ENCODE measurements at places on chromosomes 2 and 18.
A peak's percentile ranks its signal among the peaks of the same experiment; 100 is the strongest.

DNA sequence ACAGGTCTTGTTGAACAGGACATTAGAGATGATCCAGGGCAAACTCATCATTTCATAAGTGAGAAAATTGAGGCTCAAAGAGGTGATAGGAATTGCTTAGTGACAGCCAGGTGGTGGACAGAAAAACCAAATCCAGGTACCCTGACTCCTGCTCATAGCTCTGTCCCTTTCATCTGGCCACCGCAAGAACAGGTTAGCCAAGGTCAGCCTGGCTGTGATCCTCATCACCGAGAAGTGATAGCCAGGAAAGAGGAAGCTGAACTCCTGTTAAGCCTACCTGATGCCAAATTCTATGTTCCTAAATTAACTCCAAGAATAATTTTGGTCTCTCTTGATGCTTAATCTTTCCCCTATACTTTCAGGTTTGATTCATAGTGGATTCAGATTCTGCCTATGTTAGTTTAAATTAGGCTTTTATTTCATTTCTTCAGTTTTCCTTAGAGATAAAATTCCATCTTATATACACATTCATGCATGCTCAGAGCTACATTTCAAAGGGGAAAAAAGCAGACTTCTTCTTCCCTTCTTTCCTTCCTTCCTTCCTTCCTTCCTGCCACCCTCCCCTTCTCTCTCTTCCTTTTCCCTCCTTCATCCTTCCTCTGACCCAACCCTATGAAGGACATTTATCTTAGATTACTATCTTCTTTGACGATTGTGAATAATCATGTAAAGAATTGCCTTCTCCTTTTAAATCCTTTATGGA lies 17.3 kb upstream of the CRIM1 start:
- no peak for DNase-seq

DNA sequence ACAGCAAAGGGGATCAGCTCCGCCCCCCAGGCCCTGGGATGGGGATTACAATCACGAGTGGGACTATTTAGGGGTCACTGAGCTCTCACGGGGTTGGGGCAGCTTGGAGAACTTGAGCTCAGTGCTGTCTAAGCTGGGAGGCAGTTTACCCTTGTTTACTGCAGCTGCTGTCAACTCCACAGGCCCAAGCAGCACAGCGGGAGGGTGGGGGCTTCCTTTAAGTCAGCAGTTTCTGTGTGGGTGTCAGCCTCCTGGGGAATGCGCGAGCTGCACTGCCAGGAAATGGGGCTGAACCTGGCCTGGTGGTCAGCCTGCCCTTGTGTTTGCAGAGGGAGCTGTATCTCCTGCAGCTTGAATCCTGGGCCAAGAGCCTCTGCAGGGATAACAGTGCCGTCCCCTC lies 29.8 kb downstream of the TOGARAM2 start:
- peak; percentile 38 for DNase-seq

GRCh38 chr18:34929336-34929780 lies 111.9 kb upstream of the MAPRE2 start:
- no peak for DNase-seq

GRCh38 chr18:22267225-22267624 lies 97.8 kb downstream of the GATA6 start:
- no peak for DNase-seq

DNA sequence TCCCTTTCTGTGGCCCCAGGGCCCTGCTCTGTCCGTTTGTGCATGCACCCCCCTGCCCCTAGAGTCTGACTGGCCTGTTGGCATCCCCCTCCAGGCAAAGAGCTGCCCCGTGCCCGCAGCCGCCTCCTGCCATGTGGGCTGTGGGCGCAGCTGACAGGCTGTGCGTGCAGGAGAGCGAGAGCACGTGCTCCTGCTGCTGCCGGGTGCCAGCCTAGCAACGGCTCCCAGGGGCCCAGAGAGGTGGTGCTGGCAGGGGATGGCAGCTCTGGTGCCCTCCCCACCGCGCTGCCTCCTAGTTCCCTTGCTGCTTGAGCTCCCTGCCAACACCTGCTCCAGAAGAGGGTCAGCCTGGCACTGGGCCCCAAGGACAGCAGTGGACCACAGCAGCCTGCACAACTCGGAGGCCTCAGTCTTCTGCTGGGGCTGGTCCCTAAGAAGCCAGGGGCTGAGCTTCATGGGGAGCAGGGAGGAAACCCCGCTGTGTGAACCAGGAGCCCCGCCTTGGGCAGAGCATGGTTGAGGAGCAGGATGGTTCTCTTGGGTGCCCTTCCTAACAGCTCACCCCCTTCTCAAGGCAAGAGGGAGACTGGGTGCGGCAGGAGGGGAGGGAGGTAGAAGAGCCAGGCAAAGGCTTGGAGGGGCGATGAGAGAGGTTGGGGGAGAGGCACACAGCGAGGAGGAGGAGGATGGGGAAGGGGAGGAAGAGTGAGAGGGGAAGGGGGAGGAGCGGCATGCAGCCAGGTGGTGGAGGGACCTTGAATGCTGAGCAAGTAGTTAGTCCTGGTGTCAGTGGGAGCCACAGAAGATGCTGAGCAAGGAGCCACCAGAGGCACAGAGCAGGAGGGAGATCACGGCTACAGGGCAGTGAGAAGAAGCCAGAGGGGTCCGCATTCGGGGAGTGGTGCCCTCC lies 23.8 kb upstream of the PTMA start:
- DNase-seq = no peak

GRCh38 chr2:84102274-84102673 lies 356.8 kb downstream of the SUCLG1 start:
- no peak for DNase-seq

GRCh38 chr2:3160751-3161330 lies 216.8 kb downstream of the EIPR1 start:
- no peak for DNase-seq

- no peak for DNase-seq
Observed at GRCh38 chr2:55807900-55808299, 114.3 kb upstream of the PNPT1 start.

GRCh38 chr18:6119761-6120160 lies 224.4 kb upstream of the TMEM200C start:
- no peak for DNase-seq

DNA sequence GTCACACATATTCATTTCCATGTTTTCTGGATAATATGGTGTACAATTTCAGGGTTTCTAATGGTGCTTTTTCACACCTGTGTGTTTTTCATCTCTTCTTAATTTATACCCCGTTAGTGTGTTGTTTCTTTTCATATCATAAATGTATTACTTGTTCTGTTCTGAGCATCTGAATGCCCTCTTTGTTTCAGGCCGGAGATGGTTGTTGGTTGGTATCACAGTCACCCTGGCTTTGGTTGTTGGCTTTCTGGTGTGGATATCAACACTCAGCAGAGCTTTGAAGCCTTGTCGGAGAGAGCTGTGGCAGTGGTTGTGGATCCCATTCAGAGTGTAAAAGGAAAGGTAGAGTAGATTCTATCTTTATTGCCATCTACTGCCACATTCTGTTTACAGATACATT lies 45.1 kb upstream of the TBR1 start:
- no peak for DNase-seq

- DNase-seq = no peak
Observed at GRCh38 chr2:171146633-171147032, 14.1 kb downstream of the TLK1 start.

- no peak for DNase-seq
Observed at GRCh38 chr2:99810225-99810624, 320.4 kb upstream of the REV1 start.

- DNase-seq = no peak
Observed at GRCh38 chr18:22348521-22349316, 69.0 kb downstream of the CTAGE1 start.

GRCh38 chr2:28976584-28976983 lies 4.5 kb upstream of the TOGARAM2 start:
- no peak for DNase-seq

GRCh38 chr18:66222174-66222573 lies 381.7 kb downstream of the CDH19 start:
- DNase-seq = no peak

DNA sequence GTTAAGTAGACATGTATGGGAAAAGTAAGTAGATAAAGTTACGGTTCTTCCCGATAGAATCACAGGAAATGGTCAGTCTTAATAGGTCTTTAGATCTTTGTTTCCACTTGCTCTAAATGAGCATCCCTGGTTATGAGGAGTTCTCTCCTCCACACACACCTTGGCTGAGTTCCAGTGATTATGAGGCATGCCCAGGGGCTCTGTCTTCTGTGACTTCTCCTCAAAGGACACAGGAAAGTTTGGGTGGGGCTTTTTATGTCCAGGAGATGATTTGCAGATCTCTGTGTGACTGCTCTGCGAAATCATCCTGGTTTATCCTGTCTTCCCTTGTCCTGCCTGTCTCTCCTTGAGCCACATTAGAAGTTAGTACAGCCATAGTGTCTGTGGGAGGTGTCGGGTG lies 83.9 kb upstream of the EML6 start:
- DNase-seq = no peak

DNA sequence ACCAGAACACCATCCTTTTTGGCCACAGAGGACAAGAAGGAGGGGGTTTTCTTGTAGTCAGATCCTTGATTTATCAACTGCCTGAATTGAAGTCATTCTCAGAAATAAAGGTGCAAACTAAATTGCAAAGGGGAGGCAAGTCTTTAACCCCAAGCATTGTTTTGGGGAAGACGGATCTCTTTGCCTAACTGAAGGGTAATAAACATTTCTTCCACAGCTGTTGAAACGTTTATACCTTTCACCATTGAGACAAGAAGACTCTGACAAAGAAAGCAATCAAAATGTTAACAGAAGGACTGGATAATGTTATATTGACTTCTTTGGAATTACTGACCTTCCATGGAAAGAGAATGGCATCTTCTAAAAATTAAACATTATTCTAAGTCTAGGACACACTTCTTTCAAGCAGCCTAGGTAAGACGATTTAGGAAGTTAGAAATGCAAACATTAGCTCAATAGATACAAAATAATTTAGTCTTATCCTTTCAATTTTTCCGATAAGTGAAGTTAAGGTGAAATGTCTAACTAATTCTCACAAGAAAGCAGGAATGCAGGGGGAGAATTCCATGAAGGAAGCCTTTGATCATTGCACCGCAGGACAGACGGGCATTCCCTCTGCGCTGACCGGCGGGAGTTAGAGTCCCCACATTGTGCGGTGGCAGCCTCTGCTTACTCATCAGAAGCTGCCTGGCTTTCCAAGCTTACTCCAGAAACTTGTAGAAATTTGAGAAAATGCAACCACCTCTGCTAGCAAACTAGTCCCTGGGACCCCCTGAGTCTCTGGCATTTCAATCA lies 69.4 kb upstream of the COPS8 start:
- DNase-seq = no peak

DNA sequence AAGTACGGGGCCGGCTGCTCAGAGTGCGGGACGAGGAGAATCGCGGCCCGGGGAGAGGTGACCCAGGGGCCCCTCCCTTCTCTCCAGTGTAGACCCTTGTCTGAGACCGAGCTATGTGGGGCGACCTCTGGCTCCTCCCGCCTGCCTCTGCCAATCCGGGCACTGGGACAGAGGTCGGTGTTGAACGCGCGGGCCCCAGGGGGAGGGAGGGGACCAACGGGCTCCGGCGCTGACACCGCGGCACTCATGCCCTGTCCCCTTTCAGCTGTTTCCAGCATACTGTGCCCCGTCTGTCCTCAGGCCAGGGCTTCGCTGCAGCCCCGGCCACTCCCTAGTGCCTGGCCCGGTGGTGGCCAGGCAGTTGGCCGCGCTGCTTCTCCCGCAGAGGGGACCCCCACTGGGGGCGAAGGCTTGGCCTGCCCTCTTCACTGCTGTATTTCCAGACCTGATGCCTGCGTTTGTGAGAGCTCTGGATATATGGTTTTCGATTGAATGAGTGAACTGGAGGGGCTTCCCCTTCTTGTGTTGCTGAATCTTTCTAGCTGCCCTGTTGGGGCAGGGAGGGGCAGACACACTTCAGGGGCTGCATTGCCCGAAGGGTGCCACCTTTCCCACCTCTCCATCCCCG lies 809 bp downstream of the DBI start:
- peak; percentile 15 for DNase-seq

- DNase-seq = no peak
Observed at GRCh38 chr2:95573866-95574265, 17.9 kb upstream of the TRIM43 start.

DNA sequence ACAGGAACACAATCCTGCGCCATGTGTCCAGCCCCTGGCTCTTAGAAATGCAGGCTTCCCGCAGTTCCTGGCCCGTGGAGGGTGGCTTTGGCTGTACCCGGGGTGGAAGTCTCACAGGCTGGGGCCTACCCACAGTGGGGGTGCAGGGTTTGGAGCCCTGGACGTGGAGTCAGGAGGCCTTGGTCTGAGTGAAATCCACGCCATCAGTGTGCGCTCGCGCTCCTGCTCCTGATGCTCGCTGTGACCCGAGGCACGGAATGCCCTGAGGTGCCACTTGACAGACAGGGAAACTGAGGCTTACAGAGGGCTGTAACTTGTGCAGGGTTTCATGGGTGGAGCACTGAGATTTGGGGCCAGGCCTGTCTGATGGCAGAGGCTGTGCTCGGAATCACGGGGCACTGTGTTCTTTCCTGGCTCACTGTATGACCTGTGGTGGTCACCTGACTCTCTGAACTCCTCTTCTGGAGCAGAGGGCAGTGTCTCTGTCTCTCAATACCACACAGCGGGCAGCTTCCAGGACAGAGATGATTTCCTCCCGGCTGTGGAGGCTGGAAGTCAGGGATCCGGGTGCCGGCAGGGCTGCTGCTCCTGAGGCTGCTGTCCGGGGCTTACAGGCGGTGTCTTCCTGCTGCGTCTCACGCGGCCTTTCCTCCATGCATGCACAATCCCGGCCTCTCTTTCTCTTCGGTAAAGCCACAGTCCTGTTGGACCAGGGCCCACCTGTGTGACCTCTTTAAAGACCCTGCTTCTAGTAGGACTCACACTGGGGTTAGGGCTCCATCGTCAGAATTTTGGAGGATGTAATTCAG lies 25.9 kb upstream of the ALLC start:
- DNase-seq = no peak

- DNase-seq = no peak
Observed at GRCh38 chr2:218576854-218577253, 8.2 kb downstream of the CNOT9 start.

DNA sequence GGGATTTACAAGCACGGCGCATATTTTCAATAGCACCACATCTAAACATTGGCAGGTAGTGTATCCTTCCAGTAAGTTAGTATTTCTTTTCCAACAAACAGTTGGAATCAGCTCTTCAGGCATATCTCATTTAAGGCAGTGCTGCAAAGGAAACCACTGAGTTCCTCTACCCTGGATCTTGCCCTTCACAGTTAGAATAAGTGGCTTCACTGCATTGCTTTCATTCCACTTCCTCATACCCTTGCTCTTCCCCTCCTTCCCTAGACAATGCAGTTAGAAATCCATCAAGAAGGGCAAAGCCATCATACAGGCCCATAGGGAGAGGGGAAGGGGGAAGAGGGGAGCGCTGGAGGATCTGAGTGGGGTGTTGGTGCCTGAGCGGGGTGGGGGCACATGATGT lies 173.7 kb downstream of the FBXO15 start:
- DNase-seq = no peak

- no peak for DNase-seq
Observed at GRCh38 chr2:238407566-238407965, 19.2 kb upstream of the ASB1 start.
